ENCODE measurements at places on chromosomes 3 and 15.

- DNase-seq, result no peak
These were observed 6.7 kb downstream of the CA12 start for GRCh38 chr15:63374686-63375520.

GRCh38 chr3:54134713-54135112 is 12.4 kb downstream of the CACNA2D3 start:
- no peak for DNase-seq

DNA sequence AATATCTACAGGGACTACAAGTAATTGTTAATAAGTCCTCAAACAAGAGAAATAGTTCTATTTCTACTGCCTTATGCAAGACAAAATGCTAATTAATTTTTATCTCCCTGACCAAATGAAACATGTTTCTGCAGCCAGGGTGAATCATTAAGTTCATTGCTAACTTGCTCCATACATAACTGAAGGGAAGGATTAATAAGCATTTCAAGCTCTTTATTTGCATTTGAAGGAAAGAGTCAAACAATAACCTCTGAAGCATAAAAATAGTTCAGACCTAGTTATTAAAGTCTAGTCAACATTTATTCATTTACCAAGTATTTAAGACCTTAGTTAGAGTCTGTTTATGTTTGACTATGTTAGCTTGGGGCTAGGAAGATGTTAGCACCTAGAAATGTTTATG is 120.0 kb downstream of the ATP1B3 start:
- no peak for DNase-seq

DNA sequence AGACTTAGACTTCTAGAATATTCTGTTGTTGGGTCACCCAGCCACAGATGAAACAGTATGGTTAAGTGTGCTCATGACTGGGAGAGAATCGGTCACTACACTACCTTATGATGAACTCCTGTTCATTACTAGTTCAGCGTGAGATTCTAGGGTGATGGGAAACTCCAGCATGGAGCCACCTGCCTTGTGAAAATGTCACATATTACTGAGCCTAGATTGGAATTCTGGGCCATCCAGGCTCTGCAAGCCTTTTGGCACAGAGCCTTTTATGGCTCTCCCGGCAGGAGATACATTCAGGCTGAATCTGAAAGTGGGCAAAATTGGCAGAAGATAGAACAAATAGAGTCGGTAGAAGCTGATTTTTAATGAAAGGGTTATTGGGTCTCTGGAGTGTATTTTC is 19.0 kb downstream of the NANOGP8 start:
- no peak for DNase-seq

DNA sequence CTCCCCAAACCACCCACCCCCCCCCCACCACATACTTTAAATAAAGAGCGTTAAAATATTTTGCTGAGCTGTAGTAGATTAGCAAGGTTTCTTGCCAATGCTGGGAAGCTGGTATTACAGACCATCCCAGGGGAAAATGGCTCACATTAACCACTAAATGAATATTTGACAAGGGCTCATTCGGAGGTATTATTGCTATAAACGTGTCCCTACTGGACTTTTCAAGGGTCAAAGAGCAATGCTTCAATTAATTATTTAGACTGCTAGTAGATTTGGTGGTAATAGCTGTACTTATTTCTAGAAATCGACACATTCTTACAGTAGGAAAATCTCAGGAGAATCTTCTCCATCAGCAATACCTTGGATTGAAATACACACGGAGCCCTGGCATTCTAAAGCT is 5.2 kb downstream of the SOX2 start:
- DNase-seq, result no peak

DNA sequence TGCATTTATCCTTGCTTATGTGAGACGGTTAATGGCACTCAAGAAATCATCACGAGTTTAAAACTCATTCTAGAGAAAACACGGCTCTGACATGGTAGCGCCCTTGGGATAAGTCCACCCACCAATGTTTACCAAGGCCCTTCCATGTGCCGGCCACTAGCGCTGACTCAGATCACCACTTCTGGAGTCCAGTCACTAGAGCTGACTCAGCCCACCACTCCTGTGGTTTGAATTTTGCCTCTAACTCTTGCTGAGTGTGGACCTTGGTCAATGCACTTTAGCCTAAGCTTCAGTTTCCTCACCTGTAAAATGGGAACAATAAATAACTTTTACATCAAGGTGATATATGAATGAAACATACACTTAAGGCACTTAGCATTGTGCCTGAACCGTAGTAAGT is 358.4 kb upstream of the PROK2 start:
- no peak for DNase-seq

DNA sequence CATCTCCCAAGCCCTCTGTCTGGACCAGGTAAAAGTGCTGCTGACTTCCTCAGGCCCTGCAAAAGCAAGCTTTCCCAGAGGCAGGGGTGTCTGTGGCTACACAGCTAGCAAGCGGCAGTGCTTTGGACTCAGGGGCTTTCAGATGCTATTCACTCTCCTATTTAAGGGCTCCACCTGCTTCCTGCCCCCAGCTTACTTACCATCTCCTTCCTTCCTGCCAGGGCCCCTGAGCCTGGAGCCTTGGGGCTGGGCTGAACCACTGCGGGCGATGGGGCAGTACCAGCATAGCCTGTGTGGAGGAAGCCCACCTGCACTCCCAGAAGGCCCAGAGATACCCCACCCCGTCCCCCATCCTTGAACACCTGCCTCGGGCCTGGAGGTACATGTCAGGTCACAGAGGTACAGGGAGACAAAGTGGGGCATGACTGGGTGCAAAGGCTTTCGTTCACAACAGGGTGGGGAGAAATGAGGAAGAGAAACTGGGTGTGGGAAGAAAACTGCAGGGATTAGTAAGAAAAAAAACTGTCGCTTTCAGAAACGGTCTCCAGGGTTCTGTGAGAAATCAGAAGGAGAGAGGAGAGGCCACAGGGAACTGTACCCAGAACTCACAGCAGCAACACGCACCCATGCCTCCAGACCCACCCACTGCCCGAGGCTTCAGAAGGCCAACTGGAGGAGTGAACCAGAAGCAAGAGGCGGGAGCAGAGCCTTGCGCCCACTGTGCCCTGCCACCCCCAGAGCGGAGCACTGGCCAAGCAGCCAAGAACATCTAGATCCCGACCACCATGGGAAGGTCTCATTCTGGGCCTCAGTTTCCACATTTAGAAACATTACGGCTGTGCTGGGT is 49.5 kb downstream of the CCDC12 start:
- DNase-seq, result no peak

- no peak for DNase-seq
These were observed 102.5 kb downstream of the IQSEC1 start for GRCh38 chr3:12970684-12971083.

DNA sequence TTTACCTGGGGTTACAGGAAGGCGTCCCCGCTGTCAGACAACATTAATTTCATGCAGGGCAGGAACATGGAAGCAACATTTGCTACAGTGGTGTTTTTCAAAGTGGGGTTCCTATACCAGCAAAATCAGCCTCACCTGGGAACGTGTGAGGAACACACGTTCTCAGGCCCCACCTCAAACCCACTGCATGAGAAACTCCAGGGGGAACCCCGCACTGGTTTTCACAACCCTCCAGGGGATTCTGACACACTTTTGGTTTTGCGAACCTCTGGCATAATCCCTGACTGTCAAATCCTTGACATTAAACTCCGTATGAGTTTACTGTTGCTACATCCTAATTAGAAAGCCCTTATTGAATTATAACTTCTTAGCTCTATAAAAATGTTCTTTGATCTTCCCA is 127.7 kb downstream of the LRRK1 start:
- DNase-seq, result no peak

DNA sequence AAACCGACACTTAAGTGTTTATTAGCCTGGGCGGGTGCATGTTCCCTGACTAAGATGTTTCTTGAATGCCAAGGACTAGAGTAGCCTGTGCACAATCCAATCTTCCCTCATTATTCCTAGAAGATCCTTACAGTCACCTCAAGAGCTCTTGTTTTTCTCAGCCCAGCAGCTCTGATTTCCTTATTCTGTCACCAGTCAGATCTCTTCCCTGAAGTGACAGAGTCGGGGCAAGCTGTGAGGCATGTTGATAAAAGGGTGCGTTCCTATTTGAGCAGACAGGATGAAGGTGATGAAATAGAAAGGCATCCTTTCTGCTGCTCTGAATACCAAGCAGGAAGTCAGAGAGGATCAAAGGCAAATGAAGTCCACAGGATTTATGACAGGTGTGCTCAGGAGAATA is 125.6 kb upstream of the MCTP2 start:
- DNase-seq, result no peak

GRCh38 chr3:57512166-57512565 is 32.0 kb downstream of the DNAH12 start:
- DNase-seq, result no peak
